ENCODE measurements at places on chromosomes 4 and X. TPM values are rescaled to one million over a fixed set of nuclear protein-coding genes. Genes with fewer than 3 reads are reported as not detected.

The TEC gene
- polyA plus RNA-seq: 2.5 TPM

- DNase-seq: no peak
These were observed 322.8 kb upstream of the EDA2R start for GRCh38 chrX:66961665-66962064.

DNA sequence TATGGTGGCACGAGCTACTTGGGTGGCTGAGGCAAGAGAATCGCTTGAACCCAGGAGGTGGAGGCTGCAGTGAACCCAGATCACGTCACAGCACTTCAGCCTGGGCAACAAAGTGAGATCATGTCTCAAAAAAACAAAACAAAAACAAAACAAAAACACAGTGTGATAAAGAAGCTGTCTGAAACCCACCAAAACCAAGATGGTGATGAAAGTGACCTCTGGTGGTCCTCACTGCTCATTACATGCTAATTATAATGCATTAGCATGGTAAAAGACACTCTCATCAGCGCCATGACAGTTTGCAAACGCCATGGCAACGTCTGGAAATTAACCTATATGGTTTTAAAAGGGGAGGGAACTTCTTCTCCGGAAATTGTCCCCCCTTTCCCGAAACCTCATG is 29.4 kb upstream of the OPHN1 start:
- DNase-seq: no peak

The NOCT gene
- polyA plus RNA-seq: 2.4 TPM

DNA sequence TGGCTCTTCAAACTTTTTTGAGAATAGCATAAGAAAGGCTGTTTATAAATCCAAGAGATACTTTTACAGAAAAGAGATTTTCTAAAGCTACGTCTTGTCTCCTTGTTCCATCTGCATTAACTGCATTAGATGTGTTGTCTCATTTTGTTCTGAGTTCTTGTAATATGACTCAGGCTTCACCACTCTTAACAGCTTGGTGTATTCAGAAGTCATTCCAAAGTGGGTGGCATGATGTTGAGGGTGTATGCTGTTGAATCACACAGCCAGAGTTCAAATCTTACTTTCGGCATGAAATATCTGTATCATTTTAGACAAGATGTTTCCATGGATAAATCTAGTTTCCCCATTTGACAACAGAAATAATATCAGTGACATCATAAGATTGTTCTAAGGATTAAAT is 30.1 kb downstream of the SYTL5 start:
- no peak for DNase-seq

- no peak for DNase-seq
These were observed 47.6 kb downstream of the RNF212 start for GRCh38 chr4:1065732-1066131.

The CDX4 gene
- not detected for polyA plus RNA-seq

The FAM236B gene
- not detected for polyA plus RNA-seq

GRCh38 chr4:174266416-174266815 is 17.1 kb downstream of the FBXO8 start:
- no peak for DNase-seq

GRCh38 chrX:2242326-2242725 is 258.4 kb downstream of the DHRSX start:
- no peak for DNase-seq

DNA sequence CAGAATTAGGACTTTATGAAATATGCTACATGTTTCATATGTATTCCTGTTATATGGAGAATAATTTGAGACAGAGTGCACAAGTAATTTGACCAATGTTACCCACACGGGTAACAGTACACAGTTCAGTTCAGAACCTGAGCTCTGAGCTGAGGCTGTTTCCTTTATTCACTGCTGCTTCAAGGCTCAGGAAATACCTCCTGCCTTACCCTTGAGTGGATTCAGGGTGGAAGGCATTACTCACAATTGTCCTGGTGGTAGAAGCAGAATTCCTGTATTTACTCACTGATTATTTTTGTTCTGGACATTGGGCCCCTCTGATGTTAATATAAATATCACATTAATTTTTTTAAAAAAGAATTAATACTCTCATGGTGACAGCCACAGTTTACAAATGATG is 73.5 kb upstream of the CAMK2D start:
- DNase-seq: no peak

GRCh38 chr4:168337550-168337940 is 19.0 kb upstream of the DDX60 start:
- DNase-seq: no peak

DNA sequence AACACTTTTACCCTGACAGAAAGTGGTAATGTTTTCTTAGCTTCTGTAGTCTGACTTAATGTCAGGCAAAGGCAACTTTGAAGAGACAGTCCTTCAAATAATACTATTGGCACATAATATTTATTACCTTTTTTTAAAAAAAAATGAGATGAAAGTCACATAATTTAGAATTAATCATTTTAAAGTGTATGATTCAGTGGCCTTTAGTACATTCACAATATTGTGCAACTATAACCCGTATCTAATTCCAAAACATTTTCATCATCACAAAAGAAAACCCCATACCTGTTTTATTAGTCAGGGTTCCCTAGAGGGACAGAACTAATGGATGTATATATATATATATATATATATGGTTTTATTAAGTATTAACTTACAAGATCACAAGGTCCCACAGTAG is 94.8 kb upstream of the TEX13A start:
- DNase-seq: no peak

- DNase-seq: no peak
These were observed 22.7 kb upstream of the INTS6L start for GRCh38 chrX:135497736-135498135.

- DNase-seq: no peak
These were observed 7.6 kb downstream of the FAM199X start for GRCh38 chrX:104173841-104174240.

GRCh38 chr4:153062652-153063168 is 126.6 kb downstream of the FHDC1 start:
- no peak for DNase-seq

DNA sequence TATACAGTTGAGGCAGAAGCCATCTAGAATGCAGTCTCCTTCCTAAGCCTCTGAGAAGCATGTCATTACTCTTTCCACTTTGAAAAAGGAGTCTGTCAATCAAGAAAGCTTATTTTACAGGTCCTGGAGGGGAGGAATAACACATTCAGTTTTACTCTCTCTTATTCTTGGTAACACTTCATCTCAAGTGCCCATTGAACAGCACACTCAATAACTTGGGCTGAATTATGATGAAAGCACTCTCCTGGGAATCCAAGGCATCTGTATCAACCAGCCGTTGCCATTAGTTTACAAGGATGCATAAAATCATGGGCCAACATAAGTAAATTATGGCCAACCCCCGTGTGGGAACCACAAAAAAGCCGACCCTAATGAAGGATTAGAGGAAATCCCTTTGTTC is 282.4 kb downstream of the C4orf33 start:
- no peak for DNase-seq

The RTL3 gene
- polyA plus RNA-seq: not detected

DNA sequence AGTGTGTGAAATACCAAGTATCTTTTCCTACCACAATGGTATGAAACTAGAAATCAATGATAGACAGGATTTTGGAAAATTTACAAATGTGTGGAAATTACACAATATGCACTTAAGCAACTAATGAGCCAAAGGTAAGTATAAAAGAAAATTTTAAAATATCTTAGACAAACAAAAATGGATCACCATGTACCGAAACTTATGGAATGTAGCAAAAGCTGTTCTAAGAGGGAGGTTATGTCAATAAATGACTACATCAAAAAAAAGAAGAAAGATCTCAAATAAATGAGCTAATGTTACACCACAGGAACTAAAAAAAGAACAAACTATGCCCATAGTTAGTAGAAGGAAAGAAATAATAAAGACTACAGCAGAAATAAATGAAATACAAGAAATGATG is 1084.1 kb downstream of the TECRL start:
- no peak for DNase-seq

The ATP2B3 gene
- polyA plus RNA-seq: not detected

- DNase-seq: peak; percentile 97
These were observed 636 bp upstream of the EOLA1 start for GRCh38 chrX:149540131-149540620.

The FMR1NB gene
- not detected for polyA plus RNA-seq

The LINC00632 gene
- polyA plus RNA-seq: not detected

DNA sequence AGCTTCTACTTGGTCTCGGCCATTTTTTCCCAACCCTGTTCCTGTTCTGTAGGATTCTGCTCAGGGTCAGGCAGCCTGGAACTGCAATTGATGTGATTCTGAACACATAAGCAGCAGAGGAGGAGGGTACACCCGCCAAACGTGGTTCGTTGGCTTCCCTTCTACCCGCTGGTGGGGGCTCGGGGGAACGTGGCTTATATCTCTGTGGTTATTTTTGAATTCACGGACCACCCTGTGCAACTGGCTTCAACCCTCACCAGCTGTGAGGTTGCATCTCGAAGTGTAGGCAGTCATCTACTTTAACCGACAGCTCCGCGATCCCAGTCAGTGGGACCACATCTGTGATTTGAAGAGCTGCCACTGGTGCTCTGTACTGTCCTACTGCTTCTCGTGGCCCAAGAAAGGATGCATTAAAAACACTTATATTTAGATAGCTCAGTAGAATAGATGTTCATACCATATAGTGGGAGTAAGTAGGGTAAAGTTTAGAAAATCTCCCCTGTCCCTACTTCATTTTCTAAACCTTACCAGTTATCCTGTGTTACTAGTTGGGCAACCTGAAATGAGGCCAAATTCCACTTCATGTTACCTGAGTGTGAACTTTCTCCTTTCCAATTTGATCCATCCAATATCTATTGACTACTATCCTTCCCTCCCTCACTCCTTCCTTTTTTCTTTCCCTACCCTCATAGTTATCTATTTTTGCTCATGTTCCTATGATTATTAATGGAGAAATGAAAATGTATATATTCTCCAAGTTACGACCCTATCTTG is 80.4 kb upstream of the BCOR start:
- no peak for DNase-seq

The EVC gene
- 0.46 TPM for polyA plus RNA-seq

- DNase-seq: no peak
These were observed 94.7 kb upstream of the SRD5A3 start for GRCh38 chr4:55251342-55251741.

DNA sequence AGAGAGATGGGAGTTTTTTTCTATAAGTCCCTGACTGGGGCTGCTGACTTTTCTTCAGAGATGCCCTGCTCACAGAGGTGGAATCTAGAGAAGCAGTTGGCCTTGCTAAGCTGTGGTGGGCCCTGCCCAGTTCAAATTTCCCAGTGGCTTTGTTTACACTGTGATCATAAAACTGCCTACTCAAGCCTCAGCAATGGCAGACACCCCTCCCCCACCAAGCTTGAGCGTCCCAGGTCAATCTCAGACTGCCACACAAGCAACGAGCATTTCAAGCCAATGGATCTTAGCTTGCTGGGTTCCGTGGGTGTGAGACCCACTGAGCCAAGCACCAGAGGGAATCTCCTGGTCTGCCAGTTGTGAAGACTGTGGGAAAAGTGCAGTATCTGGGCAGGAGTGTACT is 199.8 kb upstream of the WDFY3 start:
- DNase-seq: no peak

DNA sequence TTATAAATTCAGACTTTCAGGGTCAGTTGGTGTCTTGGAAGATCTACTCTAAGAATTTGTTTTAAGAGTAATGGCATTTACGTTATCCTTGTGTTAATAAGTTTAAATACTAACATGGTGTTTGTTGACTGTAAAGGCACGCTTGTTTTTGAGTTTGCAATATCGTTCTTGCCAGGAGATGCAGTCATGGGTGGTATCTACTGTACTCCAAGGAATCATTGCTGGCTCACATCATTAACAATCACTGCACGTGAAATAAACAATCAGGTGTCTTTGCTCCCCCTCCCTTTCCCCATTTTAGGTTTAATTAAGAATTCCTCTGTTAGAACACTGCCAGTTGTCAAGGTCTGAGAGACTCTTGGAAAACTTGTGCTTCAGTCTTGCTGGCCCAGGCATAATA is 1.6 kb downstream of the HHIP start:
- DNase-seq: no peak

The RASGEF1B gene
- 7.2 TPM for polyA plus RNA-seq

- no peak for DNase-seq
These were observed 285.0 kb downstream of the SHOX start for GRCh38 chrX:915427-916229.

The SSX4 gene
- not detected for polyA plus RNA-seq

DNA sequence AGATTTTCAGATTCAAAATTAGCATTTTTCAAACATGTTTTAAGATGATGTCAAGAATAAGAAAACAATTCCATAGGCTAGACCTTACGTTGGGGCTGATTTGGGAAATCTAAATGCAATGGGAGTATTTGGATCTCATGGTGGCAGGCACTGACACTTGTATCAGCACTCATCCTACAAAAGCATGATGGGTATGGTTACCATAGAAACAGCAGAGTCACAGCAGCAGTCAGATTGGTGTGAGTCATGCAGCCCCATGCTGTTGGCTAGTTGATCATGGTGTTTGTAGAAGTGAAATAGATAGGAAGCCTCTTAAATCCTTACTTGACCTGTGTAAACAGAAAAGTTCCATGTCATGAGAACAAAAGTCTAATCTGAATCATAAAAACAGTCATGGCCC is 1637.3 kb upstream of the PABPC4L start:
- DNase-seq: no peak

GRCh38 chrX:102934624-102935023 is 2.4 kb upstream of the RAB40AL start:
- no peak for DNase-seq

The SHROOM2 gene
- 1.4 TPM for polyA plus RNA-seq

GRCh38 chrX:97200454-97200853 is 316.7 kb downstream of the RPA4 start:
- DNase-seq: no peak

GRCh38 chr4:57993944-57994343 is 883.8 kb upstream of the IGFBP7 start:
- DNase-seq: no peak

DNA sequence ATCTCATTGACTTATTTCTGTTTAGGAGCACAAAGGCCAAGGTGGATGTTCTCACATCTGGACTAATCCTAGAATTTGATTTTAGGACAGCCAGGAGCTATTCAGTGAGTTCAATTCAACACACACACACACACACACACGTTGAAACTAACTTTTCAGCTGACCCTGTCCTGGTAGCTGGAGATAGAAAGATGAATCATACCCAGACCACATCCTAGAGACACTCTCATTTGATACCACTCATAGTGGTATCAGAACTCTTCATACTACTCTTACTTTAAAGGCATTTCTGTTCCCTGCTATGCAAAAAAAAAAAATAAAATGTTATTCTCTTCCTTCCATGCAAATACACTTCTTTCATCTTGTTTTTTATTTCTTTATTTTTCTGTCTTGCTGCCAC is 36.7 kb downstream of the KLF8 start:
- DNase-seq: no peak

The DDX53 gene
- not detected for polyA plus RNA-seq

The HHIP gene
- 0.50 TPM for polyA plus RNA-seq

The SH3RF1 gene
- polyA plus RNA-seq: 14.4 TPM

The PNMA5 gene
- not detected for polyA plus RNA-seq

The IL15 gene
- polyA plus RNA-seq: 6.0 TPM

The MUC7 gene
- polyA plus RNA-seq: not detected

The CC2D2A gene
- polyA plus RNA-seq: 2.5 TPM

The GYG2 gene
- polyA plus RNA-seq: 3.2 TPM

DNA sequence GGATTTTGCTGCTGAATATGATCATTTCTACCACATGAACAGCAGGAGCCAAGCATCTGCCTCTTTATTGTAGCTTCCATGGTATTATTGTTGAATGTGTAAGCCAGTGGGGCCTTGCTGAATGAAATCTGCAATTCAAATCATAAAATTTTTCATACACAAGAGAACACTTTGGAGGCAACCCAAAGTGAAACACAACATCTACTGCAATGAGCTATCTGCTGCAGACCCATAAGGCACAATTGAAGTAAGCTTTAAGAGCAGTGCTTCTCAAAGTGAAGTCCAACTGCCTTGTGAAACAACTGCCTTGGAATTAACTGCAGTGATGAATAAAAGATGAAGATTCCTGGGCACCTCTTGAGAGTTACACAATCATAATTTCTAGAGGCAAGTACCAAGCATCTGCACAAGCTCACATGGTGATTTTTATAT is 626.3 kb upstream of the INTU start:
- no peak for DNase-seq
